NCI-H1092 treated with DMSO at 0.1 percent for 48 hours (cell line): ENCODE measurements at places on chromosomes 2 and 18.

DNA sequence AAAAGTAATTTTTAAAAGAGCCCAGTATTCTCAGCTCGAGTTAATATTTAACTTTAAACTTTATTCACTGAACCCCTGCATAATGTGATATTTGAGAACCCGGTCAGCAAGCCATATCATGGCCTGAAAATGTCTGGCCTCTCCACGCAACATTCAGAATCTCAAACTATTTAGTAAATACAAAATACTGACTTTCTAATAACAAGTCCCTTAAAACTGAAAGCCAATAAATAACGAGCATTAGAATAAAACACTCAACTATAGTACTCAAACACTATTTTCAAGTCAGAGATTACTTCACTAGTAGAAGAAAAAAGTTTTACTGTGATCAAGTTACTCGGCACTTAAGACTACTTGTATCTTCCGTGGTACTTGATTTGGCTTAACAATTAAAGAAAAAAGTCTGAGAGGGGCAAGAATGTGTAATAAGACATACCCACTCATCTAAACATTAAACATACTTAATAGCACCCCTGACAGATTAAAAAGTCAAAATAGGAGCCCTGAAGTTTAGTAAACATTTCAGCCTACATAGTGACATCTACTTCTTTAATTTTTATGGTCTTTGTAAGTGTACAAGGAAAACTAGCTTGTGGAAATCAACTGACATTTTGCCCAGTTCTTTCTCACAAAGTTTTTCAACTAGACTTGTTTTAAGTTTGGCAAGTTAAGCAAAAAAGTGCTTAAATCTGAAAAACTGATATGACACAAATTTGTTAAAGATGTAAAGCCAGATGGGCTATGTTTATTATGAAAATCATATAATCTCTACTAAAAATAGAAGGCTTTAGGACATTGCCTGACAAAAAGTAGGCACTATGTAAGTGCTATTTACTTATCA, 38.2 kb downstream of the RTN4 start:
- no peak for DNase-seq

DNA sequence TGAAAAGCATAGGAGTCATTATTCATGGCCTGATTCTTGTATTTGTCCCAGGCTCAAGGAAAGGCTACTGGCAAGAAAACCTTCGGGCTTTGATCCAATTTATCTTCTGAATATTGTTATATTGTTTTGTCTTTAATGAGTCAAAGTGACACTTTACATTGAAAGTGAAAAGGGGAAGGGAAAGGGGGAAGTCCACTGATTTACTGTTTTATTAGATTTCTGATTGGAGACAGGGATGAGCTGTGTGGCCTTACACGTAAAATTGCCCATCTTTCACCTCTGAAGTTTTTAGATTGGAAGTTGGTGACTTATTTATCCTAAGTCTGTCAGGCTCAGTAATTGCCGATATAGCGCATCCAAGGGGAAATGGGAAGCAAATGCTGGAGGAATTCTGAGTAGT, 843.8 kb upstream of the LRRTM1 start:
- DNase-seq: no peak

- no peak for DNase-seq
Measured at GRCh38 chr2:167856190-167856589, 391.2 kb downstream of the STK39 start.

GRCh38 chr2:192053921-192054320, 140.8 kb downstream of the TMEFF2 start:
- DNase-seq: no peak

GRCh38 chr2:177270531-177270930, 6.0 kb upstream of the NFE2L2 start:
- no peak for DNase-seq

- DNase-seq: no peak
Measured at GRCh38 chr2:111642586-111643327, 241.2 kb downstream of the ANAPC1 start.

- peak; percentile 81 for DNase-seq
Measured at GRCh38 chr2:199261239-199261638, 196.5 kb downstream of the SATB2 start.

GRCh38 chr2:66070721-66071602, 364.0 kb upstream of the MEIS1 start:
- DNase-seq: no peak

- no peak for DNase-seq
Measured at GRCh38 chr2:111703759-111704158, 180.2 kb downstream of the ANAPC1 start.

DNA sequence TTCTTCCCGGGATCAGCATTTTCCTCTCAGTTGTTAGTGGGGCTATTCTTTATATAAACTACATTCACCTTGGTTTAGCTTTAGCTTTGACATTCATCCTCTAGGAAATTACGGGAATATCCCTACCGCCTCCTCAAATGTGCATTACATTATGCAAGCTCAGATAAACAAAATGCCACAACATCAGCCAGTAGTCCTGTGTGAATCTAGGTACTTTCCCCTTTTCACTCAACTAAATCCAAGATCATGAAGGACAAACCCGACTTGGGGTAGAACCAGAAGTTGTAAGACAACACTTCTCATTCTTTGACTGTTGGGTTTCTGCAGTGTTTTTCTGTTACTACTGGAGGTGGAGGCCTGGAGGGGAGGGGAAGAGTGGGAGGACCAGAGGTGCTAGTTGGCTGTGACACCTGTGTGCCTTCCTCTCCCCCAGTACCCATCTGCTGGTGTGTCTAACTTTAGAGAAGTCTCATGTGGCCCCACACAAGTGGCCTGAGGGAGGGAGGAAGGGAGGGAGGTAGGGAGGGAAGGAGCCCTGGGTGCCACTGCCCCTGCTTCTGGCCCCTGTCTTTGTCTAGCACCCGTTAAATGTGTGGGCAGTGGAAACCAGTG, 84.8 kb upstream of the BCL2L11 start:
- DNase-seq: no peak

GRCh38 chr2:9140645-9141044, 66.0 kb upstream of the ASAP2 start:
- DNase-seq: no peak
